A549 treated with AZD2906 at 1 μM for 4 hours (cell line): ENCODE measurements at places on chromosomes 12 and 14. TPM values are rescaled to one million over a fixed set of nuclear protein-coding genes. Genes with fewer than 3 reads are reported as not detected.

OR6C76 gene
- not detected in 5 replicates for total RNA-seq

ALDH1L2 gene
- total RNA-seq: 2.5 to 4.0 TPM (median 3.5 TPM) in 5 replicates

RHOF gene
- total RNA-seq: 76.7 to 89.2 TPM (median 85.4 TPM) in 5 replicates

FSCB gene
- total RNA-seq: not detected in 5 replicates

RPGRIP1 gene
- total RNA-seq: 0.10 to 0.31 TPM (median 0.18 TPM) in 5 replicates

PIANP gene
- 0.75 to 1.00 TPM (median 0.92 TPM) in 5 replicates for total RNA-seq

IL26 gene
- not detected in 5 replicates for total RNA-seq

OR10G2 gene
- not detected in 5 replicates for total RNA-seq

NGB gene
- not detected in 5 replicates for total RNA-seq

PTPRB gene
- 0.45 to 0.78 TPM (median 0.65 TPM) in 5 replicates for total RNA-seq

MUCL1 gene
- not detected in 5 replicates for total RNA-seq

ZDHHC22 gene
- total RNA-seq: 0.19 to 0.29 TPM (median 0.24 TPM) in 5 replicates

TMEM132D gene
- not detected in 5 replicates for total RNA-seq
